ENCODE measurements at places on chromosomes 5 and 9.

DNA sequence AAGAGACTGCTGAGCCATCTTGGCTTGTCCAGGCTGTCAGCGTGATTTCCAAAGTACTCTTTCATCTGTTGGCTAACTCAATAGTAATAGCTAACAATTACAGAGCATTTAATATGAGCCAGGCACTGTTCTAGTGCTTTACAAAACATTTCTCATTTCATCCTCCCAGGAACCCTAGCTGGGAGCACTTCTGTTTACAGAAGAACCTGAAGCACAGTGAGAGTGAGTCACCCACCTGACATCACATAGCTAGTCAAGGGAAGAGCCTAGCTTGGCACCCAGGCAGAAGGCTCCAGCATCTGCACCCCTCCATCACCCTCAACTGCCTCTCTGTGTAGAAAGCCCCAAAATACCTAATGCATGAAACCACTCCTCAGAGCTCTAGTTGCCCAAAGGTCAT, 57.5 kb upstream of the IQGAP2 start:
- no peak overlapping the region for H3K4me3 ChIP-seq
- H3K27ac ChIP-seq, result peak overlapping the region; percentile 12

- no peak for DNase-seq
- peaks cover 2% of the 10 kb centered on the region for H3K27me3 ChIP-seq
- no peaks in the 10 kb centered on the region for H3K36me3 ChIP-seq
- no peaks in the 10 kb centered on the region for H3K4me1 ChIP-seq
- H3K27ac ChIP-seq, result no peak overlapping the region
- no peak overlapping the region for H3K4me3 ChIP-seq
Observed at GRCh38 chr9:108057421-108058134, 568.0 kb upstream of the KLF4 start.

- H3K27ac ChIP-seq, result no peak overlapping the region
- DNase-seq, result no peak
- no peaks in the 10 kb centered on the region for H3K27me3 ChIP-seq
- no peak overlapping the region for H3K4me3 ChIP-seq
- H3K4me1 ChIP-seq, result peaks cover 47% of the 10 kb centered on the region
Observed at GRCh38 chr9:69744688-69745380, 15.0 kb downstream of the PTAR1 start.

GRCh38 chr5:109863752-109864151, 174.0 kb downstream of the MAN2A1 start:
- H3K4me1 ChIP-seq, result peaks cover 82% of the 10 kb centered on the region
- no peaks in the 10 kb centered on the region for H3K27me3 ChIP-seq
- no peak overlapping the region for H3K27ac ChIP-seq

DNA sequence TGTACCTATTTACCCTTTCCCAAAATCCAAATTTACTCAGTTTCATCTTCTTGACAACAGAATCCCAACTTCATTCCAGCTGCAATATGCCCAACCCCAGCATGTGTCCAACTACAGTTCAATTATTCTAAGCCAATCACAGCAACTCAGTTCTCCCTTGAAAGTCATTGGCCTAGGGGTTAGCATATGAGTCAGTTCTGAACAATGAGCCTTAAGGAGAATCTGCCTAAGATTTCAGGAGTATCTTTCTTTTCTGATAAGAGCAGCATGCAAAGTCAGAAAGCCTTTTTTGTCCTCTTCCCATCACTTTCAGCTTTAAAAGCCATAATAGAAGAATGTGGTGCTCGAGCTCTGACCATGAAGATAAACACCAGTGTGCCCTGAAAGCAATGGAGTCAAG, 44.4 kb upstream of the RASGRF2 start:
- no peaks in the 10 kb centered on the region for H3K27me3 ChIP-seq
- H3K36me3 ChIP-seq, result peaks cover 15% of the 10 kb centered on the region
- no peak overlapping the region for H3K27ac ChIP-seq

GRCh38 chr9:15277400-15278090, 29.5 kb downstream of the TTC39B start:
- H3K4me1 ChIP-seq, result peaks cover 21% of the 10 kb centered on the region
- H3K4me3 ChIP-seq, result no peak overlapping the region
- no peaks in the 10 kb centered on the region for H3K27me3 ChIP-seq
- no peak for DNase-seq
- H3K36me3 ChIP-seq, result peaks cover 11% of the 10 kb centered on the region

DNA sequence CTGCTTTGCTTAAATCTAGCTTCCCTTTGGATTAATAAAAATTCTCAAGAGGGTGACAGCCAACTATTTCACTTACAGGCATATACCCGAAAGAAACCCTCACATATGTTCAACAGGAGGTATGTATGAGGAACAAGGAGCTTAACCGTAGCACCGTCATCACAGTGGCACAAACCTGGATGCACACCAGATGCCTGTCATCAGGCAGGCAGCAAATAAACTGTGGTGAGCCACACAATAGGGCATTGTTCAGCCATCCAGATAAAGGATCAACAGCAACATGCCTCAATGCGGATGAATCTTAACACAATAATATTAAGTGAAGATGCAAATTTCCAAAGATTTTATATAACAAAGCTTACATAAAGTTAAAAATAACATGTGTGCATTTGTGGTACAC, 5.5 kb upstream of the TNFSF15 start:
- H3K4me1 ChIP-seq, result peaks cover 16% of the 10 kb centered on the region
- no peaks in the 10 kb centered on the region for H3K27me3 ChIP-seq
- no peak overlapping the region for H3K4me3 ChIP-seq
- no peaks in the 10 kb centered on the region for H3K36me3 ChIP-seq

DNA sequence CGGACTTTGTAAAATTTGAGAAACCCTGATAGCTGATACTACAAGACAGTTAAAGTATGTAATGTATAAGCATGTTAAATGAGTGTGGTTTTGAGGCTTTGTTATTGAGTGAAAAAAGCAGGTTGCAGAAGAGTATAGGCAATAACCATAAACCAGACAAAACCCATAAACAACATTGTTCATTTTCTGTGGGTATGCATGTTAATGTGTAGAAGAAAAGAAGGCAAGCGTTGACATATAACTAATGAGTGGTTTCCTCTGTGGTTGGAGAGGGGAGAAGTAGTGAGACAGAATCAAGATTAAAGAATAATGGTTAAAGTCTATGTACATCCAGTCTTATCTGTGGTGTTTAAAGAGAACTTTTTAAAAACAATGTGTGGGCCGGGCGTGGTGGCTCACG, 26.2 kb downstream of the RAD23B start:
- H3K27me3 ChIP-seq, result no peaks in the 10 kb centered on the region
- H3K4me1 ChIP-seq, result peaks cover 75% of the 10 kb centered on the region
- peak; percentile 63 for DNase-seq
- peaks cover 12% of the 10 kb centered on the region for H3K36me3 ChIP-seq

DNA sequence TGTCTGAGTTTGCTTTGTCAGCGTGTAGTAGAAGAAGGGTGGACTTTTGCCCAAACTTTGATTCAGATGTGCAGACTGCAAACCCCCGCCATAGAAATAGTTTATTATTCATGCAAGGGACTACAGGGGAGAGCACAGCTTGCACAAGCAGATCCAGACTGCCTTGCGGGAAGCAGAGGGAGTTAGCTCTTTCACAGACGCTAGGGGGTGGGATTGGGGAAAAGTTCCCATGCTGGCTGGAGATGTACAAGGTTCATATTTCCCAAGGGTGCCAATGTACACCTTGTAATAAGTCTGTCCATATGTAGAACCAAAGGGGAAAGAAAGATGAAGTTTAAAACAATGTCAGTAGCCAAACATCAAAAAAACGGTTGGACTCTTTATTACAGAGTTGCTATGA, 749.7 kb upstream of the COX7C start:
- no peak overlapping the region for H3K4me3 ChIP-seq
- H3K36me3 ChIP-seq, result no peaks in the 10 kb centered on the region
- no peaks in the 10 kb centered on the region for H3K4me1 ChIP-seq
- H3K27me3 ChIP-seq, result no peaks in the 10 kb centered on the region

DNA sequence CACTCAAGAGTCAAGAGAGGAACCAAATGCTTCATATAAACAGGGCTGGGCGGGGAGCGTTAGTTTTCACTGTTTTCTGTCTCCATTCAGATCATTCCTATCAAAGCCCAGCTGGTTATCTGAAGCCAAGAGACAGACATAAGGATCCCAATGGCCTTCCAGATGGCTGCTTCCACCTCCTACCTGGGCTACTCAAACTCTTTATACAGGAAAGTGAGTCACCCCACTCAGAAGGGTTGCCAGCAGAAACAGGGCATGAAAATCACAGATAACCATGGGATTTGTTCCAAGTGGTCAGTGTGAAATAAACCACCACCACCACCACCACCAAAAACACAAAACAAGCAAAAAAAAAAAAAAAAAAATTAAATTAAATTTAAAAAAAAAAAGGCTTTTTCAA, 5.5 kb downstream of the PRSS3 start:
- no peaks in the 10 kb centered on the region for H3K4me1 ChIP-seq
- H3K4me3 ChIP-seq, result no peak overlapping the region
- DNase-seq, result no peak
- peaks cover 16% of the 10 kb centered on the region for H3K27me3 ChIP-seq

DNA sequence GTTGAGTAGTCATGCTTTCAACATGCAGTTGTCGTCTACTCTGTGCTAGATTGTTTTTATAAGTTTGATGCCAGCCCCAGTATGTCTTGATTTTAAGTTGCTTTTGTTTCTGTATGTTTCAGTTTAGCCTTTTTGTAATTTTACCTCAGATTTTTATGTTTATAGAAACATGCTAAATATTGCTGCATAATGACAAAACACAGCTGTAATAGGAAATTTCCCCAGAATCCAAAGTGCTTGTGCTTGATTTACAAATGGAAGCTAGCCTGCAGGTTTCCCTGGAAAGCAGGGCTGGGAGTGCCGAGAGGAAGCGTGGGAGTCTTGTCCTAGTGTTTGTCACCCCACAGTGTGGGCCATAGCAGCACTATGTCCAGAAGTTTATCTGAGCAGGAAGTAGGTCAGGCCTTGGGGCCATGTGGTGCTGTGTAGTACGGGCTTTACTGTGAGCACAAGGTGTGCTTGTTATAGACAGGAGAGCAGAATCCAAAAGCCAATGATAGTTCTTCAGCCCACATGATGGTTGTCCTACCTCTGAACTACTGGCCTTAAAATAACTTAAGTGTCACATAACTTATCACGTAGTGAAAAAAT, 100.0 kb upstream of the NREP start:
- peaks cover 20% of the 10 kb centered on the region for H3K27me3 ChIP-seq
- DNase-seq, result no peak
- no peak overlapping the region for H3K4me3 ChIP-seq
- no peak overlapping the region for H3K27ac ChIP-seq
- peaks cover 5% of the 10 kb centered on the region for H3K4me1 ChIP-seq
- H3K36me3 ChIP-seq, result no peaks in the 10 kb centered on the region
